ENCODE measurements at places on chromosomes 3 and 15.

DNA sequence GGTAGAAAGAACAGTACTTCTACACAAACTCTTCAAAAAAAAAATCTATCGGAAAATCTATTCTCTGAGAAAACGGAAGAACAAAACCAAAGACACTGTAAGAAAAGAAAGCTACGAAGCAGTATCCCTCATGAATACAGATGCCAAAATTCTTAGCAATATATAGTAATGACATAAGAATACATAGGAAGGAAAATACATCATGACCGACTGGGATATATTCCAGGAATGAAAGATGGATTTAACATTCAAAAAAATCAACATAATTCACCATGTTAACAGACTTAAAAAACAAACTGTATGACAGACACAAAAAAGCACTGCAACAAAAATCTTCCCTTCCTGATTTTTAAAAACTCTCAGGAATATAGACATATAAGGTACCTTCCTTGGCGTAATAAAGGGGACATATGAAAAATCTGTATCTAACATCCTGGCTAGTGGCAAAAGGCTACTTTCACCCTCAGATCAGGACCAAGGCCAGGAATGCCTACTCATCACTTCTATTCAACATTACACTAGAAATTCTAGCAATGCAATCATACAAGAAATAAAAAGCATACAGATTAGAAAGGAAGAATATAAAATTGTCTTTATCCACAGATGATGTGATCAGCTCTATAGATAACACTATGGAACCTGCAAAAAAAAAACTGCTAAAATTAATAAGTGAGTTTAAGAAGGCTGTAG, 77.6 kb upstream of the XXYLT1 start:
- no peak for DNase-seq

- no peak for DNase-seq
Observed at GRCh38 chr3:149555927-149556326, 81.4 kb downstream of the TM4SF4 start.

DNA sequence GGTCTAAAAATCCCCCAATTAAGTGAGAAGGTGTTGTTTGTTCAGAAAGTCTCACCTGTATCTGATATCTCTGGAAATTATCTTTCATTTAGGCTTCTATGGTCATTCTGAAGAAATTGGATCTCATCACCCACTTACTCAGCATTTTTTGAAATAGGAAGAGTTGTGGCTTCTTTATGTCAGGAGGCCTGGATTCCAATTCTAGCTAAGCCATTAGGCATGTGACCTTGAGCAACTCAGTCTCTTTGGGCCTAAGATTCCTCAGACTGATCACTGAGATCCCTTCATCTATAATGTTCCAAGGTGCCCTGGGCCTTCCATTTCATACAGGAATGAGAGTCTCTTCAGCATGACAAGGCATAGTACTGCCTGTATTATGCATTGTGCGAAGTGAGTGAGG, 70.3 kb downstream of the ARHGEF26 start:
- DNase-seq = no peak

- peak; percentile 71 for DNase-seq
Observed at GRCh38 chr15:92831655-92832328, 68.3 kb upstream of the CHD2 start.

DNA sequence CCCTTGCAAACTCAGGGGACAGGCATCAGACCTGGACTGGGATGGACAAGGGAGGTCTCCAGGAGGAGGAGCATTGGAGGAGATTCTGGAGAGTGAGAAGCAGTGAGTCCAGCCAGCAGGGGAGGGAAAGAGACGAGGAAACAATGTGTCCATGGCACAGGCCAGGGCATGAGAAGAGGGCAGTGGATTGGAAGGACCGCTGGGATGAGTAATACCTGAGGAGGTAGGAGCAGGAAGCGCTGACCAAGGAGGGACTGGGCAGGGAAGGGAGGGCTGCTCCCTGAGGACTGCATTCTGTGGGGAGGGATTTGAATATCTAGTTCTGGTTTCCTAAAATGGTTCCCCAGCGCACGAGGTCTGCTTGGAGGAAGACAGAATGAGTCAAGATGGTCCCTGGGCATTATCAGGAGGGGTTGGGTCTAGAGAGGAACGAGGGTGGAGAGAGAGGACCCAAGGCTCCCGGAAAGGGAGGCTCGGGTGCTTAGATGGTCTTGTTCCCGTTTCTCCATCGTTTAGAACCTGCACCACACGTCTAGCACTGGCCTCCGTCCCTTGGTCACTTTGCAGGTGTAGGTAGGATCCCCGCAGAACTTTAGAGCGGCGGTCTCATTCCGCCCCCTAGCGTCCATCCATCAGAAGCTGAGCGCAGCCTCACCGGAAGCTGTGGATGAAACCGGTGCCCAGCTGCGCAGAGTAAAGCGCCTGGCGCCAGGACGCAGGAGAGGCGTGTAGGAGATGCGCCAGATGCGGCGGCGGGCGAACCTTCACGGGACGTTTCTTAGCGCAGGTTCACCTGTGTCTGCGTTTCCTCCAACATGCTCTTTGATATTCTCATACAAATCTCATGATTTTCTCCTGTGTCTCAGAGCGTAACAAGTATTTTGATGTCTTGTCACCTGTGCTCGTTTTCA, 190.7 kb upstream of the NDN start:
- peak; percentile 36 for DNase-seq

GRCh38 chr3:166110102-166110501, 272.9 kb upstream of the BCHE start:
- no peak for DNase-seq

DNA sequence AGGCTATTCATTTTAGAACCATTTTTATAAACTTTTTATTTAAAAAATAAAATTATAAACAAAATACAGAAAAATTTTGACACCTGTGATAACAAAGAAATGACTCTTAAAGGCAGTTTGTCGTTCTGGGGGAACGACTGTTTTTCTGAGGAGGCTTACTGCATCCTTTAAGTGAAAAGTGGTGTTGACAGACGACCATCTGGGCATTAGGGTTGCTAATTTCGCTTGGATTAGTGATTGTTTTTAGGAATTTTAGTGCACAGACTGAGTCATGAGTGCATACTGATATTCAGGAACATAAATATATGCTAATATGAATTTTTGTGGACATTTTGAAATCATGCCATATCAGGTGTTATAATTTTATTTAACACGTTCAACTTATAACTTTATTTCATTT, 28.5 kb downstream of the OSTN start:
- DNase-seq = no peak

- DNase-seq = no peak
Observed at GRCh38 chr3:183411216-183411922, 17.1 kb downstream of the MCF2L2 start.

DNA sequence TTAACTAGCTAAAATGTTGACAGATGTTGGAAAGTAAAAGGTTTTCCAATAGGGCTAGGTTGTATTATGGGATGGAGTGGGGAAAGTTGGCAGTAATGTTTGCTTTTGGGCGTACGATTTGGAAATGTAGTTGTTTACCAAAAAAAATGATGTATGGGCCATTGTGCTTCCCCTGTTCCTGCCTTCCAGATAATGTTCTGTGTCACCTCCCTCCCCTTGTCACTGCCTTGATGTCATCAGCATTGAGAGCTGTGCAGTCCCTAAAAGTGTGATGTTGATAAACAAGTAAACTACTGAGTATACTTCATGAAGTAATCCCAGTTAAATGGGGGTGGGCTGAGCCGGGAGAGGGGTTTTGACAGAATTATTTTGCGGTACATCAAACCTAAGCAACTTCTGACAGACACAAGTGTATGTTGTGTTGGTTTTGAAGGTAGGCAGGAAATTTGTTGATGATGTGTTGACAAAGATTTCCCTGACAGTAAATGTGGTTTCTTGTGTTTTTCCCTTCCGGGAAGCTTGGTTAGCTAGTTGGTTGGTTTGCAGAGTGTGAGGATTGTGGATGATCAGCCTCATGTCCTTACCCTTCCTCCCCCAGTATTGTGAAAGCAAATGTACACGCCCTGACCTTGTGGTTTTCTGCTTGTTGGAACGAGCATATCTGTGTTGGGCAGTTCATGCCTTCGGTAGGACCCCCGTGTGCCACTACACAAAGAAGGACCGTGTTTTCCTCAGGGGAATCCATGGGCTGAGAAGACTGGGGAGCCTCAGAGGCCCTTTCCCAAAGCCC, 87.3 kb downstream of the PGPEP1L start:
- no peak for DNase-seq

GRCh38 chr3:195186041-195186709, 84.8 kb downstream of the XXYLT1 start:
- DNase-seq = no peak

- DNase-seq = no peak
Observed at GRCh38 chr3:118412503-118412902, 622.1 kb downstream of the IGSF11 start.

DNA sequence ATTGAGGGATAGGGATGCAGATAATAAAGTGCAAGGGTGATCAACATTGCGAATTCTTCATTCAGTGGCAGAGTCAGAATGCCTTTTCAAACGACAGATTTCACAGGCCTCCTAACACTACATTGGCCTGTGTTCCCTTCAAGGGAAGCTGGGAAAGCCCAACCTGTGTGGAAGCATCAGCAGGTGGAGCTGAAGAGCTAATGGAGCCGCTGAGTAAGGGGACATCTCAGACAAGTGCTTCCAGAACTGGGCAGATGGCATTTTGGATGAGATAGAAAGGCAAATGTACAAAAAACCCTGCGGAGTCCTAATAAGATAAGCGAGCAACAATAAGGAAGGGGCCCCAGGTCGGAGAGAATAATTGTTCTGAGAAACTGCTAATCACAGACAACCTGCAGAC, 8.5 kb upstream of the SLC24A5 start:
- no peak for DNase-seq

GRCh38 chr3:132017137-132017536, 17.7 kb downstream of the CPNE4 start:
- DNase-seq = no peak

- DNase-seq = no peak
Observed at GRCh38 chr15:48617619-48618018, 27.9 kb downstream of the FBN1 start.

DNA sequence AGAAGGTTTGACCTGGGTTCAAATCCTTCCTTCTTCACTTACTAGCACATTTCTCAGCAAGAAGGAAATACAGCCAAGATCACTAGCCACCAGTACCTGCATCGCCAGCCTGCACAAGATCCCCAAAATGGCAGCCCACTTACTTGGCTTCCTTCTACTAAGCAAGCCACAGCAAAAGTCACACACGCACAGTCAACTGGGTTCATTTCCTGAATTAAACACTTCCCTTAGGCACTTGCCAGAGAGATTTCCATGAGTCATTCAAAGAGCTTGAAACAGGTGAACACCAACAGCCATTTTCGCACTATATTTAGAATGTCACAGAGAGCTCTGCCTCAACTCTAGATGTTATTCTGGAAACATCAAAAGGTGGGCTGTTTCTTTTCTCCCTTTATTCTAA, 42.6 kb downstream of the MGLL start:
- no peak for DNase-seq

DNA sequence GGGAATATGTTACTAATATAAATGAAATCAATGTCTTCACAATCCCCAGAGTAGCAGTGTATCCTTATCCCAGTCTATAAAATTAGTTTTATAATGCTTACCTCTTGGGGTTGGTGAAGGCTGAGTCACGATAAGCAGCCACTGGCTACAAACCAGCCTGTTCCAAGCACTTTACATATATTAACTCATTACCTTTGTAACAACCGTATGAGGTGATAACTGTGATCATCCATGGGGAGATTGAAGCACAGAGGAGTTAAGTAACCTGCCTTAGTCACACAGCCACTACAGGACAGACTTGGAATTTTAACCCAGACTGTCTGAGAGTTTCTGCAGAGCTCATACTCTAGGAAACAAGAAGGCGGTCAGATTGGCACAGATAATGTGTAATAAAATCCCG, 43.3 kb upstream of the MITF start:
- no peak for DNase-seq

DNA sequence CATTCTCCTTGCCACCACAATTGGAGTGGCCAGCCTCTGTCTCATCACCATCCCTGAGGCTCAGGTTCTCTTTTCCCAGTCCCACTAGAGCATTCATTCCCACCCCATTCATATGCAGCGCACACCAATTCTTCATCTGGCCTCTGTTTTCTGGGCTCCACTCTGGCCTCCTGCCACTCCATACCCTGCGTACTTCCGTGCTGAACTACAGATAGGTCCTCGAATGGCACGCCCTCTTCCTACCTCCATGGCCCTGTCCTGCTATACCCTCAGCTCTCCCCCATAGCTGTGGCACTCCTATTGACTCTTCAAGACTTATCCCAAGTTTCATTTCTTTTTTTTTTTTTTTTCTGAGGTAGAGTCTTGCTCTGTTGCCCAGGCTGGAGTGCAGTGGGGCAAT, 25.9 kb downstream of the PAQR5 start:
- no peak for DNase-seq

DNA sequence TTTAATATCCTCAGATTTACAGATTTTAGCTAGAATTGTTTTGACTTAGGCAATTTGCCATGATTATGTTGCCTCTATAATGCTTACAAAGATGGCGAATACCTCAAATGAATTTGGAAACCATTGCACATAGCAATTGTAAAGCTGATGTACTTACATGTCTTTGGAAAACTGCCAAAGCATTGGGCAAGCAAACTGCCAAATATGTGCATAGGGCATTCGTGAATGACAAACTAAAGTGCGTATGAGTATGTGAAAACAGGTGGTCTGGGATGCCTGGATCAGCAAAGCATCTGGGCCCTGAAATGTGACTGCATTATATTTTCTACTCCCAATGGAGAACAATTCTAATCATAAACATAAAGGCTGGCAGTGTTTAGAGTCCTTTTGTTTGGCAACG, 445.3 kb upstream of the ROBO1 start:
- DNase-seq = no peak

DNA sequence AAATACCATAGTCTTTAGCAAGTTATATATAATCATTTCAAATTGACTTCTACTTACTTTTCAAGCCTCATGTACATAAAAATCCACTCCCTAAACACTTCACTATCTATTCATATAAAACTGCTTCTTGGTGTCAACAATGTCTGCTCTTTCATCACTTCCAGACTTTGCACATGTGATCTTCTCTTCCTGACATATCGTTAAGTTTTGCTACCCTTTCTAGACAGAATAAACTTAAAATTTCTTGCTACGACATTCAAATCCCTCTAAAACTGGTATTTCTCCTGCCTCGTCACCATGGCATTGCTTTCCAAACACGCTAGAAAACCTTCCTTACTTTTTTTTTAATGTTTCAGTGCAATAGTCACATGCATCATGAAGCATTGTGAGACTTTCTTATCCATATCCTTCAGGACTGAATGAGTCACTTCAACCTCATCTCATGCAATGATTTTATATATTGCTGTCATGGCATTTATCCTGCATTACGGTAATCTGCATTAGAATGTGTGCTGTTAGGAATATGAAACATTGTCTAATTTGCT, 122.8 kb downstream of the GMNC start:
- no peak for DNase-seq

GRCh38 chr15:71853543-71853942, 43.2 kb downstream of the NR2E3 start:
- DNase-seq = no peak

GRCh38 chr3:22982981-22983587, 220.0 kb upstream of the UBE2E2 start:
- no peak for DNase-seq

DNA sequence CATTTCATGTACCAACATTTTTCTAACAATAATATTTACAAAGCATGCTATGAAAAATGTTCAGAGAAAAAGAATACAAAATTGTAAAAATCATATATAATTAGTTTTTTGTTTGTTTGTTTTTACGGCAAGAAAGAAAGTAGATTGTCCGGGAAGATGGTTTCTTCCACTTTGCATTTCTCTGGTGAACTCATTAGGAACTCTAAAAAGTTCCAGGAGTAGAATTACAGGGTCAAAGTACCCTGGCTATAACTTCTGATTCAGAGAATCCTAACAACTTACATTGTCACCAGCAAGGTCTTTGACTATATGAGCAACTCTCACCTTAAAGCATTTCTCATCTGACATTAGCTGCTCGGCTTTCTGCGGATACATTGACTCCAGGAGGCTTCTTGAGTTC, 196.7 kb downstream of the PDE8A start:
- DNase-seq = no peak

Data from stimulated activated CD4-positive, alpha-beta T cell treated with anti-CD3 and anti-CD28 coated beads, Interleukin-4, amount 100 ng/mL, for 48 hours (primary cell).